ENCODE measurements at places on chromosomes 7 and 10. TPM values are rescaled to one million over a fixed set of nuclear protein-coding genes. Genes with fewer than 3 reads are reported as not detected.

GRCh38 chr10:73857446-73857845 lies 16.9 kb downstream of the CAMK2G start:
- DNase-seq: peak; percentile 64
- peak overlapping the region; percentile 19 for H3K4me3 ChIP-seq
- H3K36me3 ChIP-seq: peaks cover 13% of the 10 kb centered on the region
- peak overlapping the region; percentile 72 for H3K27ac ChIP-seq

- H3K27ac ChIP-seq: no peak overlapping the region
- no peaks in the 10 kb centered on the region for H3K4me1 ChIP-seq
- no peak overlapping the region for H3K4me3 ChIP-seq
- DNase-seq: no peak
Observed at GRCh38 chr7:11252705-11253272, 279.1 kb downstream of the PHF14 start.

- H3K4me1 ChIP-seq: no peaks in the 10 kb centered on the region
- no peaks in the 10 kb centered on the region for H3K36me3 ChIP-seq
- no peak overlapping the region for H3K4me3 ChIP-seq
- no peaks in the 10 kb centered on the region for H3K27me3 ChIP-seq
Observed at GRCh38 chr7:6284461-6285360, 12.3 kb upstream of the CYTH3 start.

GRCh38 chr7:75888464-75889222 lies 9.8 kb downstream of the RHBDD2 start:
- H3K36me3 ChIP-seq: peaks cover 30% of the 10 kb centered on the region
- no peak overlapping the region for H3K27ac ChIP-seq
- H3K27me3 ChIP-seq: no peaks in the 10 kb centered on the region
- peaks cover 7% of the 10 kb centered on the region for H3K4me1 ChIP-seq
- DNase-seq: no peak

- no peak for DNase-seq
- H3K27ac ChIP-seq: no peak overlapping the region
- no peak overlapping the region for H3K4me3 ChIP-seq
- H3K27me3 ChIP-seq: no peaks in the 10 kb centered on the region
Observed at GRCh38 chr10:82505009-82505408, 630.0 kb downstream of the NRG3 start.

GRCh38 chr10:133258818-133259601 lies 17.7 kb downstream of the ADAM8 start:
- H3K27ac ChIP-seq: peak overlapping the region; percentile 82
- peak; percentile 96 for DNase-seq
- H3K4me1 ChIP-seq: peaks cover 55% of the 10 kb centered on the region
- H3K4me3 ChIP-seq: peak overlapping the region; percentile 45

GRCh38 chr7:142568435-142569097 lies 180.7 kb upstream of the PRSS1 start:
- no peak for DNase-seq
- H3K4me1 ChIP-seq: peaks cover 2% of the 10 kb centered on the region
- H3K36me3 ChIP-seq: no peaks in the 10 kb centered on the region
- no peak overlapping the region for H3K27ac ChIP-seq
- peaks cover 1% of the 10 kb centered on the region for H3K27me3 ChIP-seq

- no peak overlapping the region for H3K4me3 ChIP-seq
- peaks cover 67% of the 10 kb centered on the region for H3K27me3 ChIP-seq
Observed at GRCh38 chr10:103278862-103279298, 1.9 kb downstream of the INA start.

DNA sequence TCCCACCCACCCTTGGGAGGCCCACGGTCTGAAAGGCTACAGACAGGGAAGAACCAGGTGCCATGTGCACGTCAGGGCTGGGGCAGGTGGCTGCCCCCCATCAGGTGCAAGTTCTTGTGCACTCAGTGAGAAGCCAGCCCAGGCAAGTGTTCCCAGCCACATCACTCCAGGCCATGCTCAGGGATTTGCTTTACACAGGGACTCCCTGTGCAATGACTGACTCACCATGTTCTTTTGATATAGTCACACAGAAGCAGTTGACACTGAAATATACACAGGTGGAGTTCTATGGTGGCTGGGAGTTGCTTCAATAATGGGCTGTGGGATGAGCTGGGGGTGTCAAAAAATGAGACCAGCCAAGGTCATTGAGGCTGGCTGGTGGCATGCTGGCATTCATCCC lies 8.0 kb upstream of the CHST15 start:
- no peak for DNase-seq
- peaks cover 2% of the 10 kb centered on the region for H3K27me3 ChIP-seq
- no peaks in the 10 kb centered on the region for H3K36me3 ChIP-seq
- H3K4me3 ChIP-seq: no peak overlapping the region
- H3K27ac ChIP-seq: no peak overlapping the region
- peaks cover 6% of the 10 kb centered on the region for H3K4me1 ChIP-seq

SP4 gene
- total RNA-seq: 22.3 TPM

All from activated CD8-positive, alpha-beta T cell treated with anti-CD3 and anti-CD28 coated beads for 36 hours (primary cell).